ELF-1 (cell line): ENCODE measurements at places on chromosomes 2 and 18.

- DNase-seq = no peak
Observed at GRCh38 chr2:74756356-74756890, 77.5 kb upstream of the HK2 start.

GRCh38 chr2:33069894-33070651, 123.3 kb downstream of the LTBP1 start:
- peak; percentile 30 for DNase-seq

DNA sequence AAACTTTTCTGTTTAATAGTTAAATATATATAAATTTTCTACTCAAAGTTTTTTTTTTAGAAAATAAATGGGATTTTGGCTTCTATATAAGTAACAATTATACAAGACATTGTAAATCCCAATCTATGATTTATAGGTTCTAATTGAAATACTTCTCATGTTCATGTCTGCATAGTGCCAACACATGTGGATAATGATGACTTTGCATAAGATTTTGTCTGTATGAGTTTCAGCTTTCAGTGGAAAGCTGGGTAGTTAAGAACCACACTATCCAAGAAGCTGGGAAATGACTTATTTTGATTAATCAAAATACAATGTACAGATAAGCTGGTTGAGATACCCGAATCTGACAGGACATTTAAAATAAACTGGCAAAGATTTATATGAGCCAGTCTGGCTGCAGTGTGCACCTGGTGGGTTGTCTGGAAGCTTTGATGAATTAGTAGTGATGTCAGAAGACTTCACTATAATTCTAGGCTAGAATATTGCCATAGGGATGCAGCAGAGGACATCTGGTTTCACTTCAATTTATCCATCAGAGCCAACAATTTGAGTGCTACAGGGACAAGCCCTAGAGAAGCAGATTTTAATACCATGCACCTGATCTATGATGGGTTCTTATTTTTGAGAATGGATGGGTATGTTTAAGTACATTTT, 45.4 kb downstream of the EML6 start:
- DNase-seq = no peak

DNA sequence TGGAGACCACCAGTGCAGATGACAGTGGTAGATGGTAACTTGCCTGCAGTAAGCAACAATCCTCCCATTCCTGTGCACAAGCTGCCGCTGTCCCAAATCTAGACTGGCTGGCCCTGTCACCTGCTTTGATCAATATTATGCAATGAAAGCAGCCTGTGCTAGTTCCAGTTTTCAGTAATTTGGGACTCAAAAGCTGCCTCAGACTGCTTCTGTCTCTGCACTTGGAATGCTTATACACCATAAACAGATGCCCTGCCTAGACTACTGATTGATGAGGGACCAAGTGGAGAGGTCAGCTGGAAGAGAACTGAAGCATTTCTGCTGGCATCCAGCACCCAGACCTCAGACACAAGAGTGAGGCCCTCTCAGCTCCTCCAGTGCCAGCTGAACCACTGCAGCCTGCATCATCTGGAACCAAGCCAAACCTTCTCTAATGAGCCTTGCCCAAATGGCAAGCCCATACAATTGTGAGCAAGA, 24.9 kb downstream of the CCBE1 start:
- no peak for DNase-seq

DNA sequence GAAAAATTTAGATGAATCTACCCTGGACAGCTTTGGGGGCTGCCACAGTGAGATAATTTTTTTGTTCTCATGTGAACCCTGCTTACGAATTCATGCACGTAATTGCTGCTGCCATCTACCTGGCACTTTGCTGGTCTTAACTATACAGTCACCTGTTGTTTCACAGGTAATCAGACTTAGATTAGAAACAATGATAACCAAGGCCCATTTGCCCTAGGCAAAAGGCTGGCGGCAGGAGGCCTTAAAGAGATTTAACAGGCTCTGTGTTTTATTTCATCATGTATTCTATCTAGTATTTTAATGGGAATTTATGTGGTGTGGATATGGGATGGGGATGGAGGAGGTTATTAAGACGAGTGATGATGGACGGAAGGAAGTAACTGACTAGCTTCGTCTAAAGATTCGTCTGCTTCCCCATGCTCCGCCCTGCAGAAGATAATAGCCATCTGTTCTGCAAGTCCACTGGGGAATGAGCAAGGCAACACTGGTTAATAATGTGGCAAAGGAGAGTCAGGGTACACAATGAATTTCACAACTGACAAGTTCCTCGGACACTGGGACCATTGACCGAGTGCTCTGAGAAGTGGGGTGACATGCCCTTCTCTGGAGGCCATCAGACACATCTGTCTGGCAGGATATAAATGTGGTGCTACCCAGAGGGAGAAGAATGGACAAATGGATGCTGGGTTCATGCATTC, 291.8 kb upstream of the TNP1 start:
- peak; percentile 12 for DNase-seq

- DNase-seq = no peak
Observed at GRCh38 chr2:238362626-238363025, 42.3 kb downstream of the TRAF3IP1 start.

GRCh38 chr18:392928-393573, 107.5 kb downstream of the COLEC12 start:
- DNase-seq = no peak

DNA sequence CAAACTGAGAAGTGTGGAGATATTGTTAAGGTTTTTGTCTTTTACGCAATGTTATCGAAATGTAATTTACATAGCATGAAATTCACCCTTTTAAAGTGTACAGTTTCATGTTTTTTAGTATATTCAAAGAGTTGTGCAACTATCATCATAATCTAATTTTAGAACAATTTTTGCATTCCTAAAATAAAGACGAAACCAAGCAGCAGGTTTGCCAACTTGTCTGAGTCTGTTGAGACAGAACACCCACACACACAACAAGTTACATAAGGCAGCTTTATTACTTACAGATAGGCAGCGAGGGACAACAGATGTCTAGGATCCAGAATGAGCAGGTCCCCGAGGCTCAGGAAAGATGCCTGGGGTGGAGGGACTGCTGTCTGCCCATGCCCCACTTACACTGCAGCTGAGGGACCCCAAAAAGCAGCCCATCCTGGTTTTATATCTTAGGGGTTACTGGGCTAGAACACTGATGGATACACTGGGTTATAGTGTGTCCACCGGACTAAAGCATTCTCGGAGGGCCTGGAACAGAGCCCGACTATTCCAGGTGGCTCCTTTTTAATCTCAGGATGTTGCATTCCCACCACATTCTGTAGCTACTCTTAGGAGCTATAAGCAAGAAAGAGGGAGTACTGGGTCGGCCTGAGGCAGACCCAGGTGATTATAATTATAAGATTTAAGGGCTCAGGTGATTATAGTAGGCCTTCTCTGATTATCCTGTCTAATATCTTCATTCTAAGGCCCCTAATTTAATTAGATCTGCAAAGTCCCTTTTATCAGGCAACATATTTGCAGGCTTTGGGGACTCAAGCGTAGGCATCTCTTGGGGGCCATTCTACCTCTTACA, 150.2 kb upstream of the DOK6 start:
- no peak for DNase-seq

GRCh38 chr2:175057078-175057685, 52.0 kb upstream of the CHN1 start:
- DNase-seq = peak; percentile 79

- DNase-seq = peak; percentile 3
Observed at GRCh38 chr2:67050622-67051021, 346.5 kb upstream of the ETAA1 start.

DNA sequence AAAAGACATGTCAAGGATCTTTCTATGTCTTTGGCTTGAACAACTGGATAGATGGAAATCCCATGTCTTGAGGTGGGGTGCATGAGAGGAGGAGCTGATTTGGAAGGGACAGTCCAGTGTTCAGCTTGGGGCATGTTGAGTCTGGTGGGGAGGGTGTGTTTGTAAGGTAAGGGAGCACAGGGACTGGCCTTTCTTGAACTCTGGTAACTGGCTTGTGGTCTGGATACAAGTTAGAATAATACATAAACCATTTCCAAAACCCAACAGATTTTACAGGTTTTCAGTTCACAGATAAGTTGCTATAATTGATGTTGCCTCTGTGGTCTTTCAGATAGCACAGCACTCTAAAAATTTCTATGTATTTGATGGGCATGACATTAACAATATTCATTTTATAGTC, 24.2 kb downstream of the RHBDD1 start:
- no peak for DNase-seq

DNA sequence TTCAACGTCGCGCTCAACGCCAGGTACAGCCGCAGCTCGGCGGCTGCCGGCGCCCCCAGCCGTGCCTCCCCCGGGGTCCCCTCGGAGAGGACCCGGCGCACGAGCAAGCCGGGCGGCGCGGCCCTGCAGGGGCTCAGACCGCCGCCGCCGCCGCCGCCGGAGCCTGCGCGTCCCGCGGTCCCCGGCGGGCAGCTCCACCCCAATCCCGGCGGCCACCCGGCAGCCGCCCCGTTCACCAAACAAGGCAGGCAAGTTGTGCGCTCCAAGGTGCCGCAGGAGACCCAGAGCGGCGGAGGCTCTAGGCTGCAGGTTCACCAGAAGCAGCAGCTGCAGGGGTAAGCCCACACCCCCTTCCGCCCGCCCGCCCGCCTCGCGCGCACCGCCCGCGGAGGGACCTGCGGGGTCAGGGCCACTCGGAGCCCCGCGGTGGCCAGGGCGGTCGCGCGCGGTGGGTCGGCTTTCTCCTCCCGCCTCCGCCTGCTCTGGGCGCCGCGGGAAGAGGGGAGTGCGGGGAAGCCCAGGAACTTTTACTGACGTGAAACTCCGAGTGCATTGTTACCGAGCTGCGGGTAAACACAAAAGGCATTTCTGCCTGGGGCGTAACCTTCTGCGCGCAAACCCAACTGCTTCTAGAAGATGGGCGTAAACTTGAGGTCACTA, 861 bp downstream of the LTBP1 start:
- peak; percentile 88 for DNase-seq

- DNase-seq = no peak
Observed at GRCh38 chr18:25056429-25056828, 295.5 kb downstream of the ZNF521 start.

GRCh38 chr18:12745095-12745795, 42.4 kb downstream of the PSMG2 start:
- no peak for DNase-seq

DNA sequence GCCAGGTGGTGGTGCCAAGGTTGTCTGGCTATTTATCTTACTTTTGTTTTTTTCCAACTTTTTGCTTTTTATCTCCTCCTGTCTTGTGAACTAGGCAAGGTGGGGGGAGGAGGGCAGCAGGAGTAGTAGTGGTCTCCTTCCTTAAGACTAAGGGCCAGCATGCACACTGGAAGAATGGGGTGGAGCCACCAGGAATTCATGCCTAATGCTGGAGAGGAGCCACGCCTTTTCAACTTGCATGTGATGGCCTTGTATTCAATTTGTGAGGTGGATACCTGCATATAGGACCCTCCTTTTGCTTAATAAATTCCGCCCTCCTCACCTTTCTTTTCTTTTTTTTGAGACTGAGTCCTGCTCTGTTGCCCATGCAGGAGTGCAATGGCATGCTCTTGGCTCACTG, 37.6 kb upstream of the CLASP1 start:
- no peak for DNase-seq

DNA sequence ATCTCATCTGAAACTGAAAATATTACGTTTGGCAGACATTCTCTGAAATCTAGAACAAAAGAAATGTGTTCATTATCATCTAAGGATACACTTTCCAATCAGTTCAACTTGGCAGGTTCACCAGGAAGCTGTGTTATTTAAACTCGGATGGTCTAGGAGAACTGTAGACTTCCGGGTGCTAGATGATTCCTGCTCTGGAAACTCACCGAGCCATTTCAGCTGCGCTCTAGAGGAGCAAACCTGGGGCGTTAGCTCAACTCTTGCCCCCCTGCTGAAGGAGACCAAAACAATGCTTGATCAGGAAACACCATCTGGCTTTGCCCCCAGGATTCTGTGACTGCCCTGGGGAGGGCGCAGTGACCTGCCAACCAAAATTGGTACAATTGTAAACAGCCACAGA, 22.9 kb downstream of the MLPH start:
- no peak for DNase-seq

GRCh38 chr2:194103941-194104659, 1552.9 kb upstream of the SLC39A10 start:
- DNase-seq = no peak

GRCh38 chr18:39455285-39455684, 1889.7 kb upstream of the CELF4 start:
- no peak for DNase-seq

DNA sequence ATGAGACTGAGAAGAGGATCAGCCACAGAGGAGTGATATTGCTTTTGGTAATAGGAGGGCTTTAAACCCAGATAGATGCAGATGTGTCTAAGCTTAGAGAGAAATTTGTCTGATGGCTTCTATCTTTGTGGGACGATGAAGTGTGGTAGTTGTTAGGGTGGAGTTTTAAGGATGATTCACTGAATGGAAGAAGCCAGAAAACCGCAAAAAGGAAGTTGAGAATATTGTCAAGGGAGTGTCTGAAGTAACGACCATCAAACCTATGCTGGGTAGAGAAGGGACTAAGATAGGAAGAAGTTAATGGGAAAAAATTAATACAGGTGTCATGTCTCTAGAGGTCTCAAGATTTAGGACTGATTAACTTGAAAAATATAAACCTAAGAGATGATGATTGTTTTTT, 195.6 kb upstream of the MC4R start:
- no peak for DNase-seq

GRCh38 chr2:121390082-121390692, 105.2 kb upstream of the TFCP2L1 start:
- no peak for DNase-seq

- no peak for DNase-seq
Observed at GRCh38 chr2:173427887-173428668, 73.4 kb downstream of the CDCA7 start.

DNA sequence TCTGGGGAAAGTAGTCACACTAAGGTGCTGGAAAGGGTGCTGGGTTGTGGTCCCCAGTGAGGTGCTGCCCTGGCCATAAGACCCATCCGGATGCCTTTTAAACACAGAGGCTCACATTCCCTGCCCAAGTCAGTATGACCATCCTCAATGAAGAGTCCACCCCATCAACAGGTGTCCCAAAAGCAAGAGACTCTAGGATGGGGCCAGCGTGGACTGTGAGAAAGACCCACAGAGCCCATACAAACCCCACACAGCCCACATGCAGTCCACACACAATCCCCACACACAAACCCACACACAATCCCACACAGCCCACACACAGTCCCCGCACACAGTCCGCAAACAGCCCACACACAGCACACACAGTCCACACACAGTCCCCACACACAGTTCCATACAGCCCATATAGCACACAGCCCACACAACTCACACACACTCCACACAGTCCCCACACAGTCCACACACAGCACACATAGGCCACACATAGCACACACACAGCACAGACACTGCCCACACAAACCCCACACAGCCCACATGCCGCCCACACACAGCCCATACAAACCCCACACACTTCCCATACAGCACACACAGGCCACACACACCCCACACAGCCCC, 241.4 kb upstream of the SALL3 start:
- no peak for DNase-seq

DNA sequence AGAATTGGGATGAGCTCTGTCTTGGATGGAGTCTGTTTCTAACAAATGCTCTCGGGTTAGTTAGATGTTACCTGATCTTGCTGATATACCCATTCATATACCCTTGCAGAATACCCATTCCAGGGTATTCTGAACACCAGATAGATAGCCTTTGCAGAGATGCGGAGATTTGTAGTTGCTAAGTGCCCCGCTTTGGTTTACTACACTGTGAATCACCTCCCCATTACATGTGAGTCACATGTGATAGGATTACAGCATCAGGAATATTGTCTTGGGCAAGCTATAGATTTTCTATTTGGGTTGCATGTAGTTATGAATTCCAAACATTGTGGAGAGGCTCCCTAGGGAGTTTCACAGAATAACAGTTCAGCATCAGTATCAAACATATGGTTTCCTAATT, 3.8 kb downstream of the VSNL1 start:
- DNase-seq = no peak

GRCh38 chr2:162720559-162721271, 117.9 kb downstream of the KCNH7 start:
- DNase-seq = no peak
